ENCODE measurements at places on chromosomes 1 and 21. TPM values are rescaled to one million over a fixed set of nuclear protein-coding genes. Genes with fewer than 3 reads are reported as not detected.

DAB1 gene
- 1.4 TPM for total RNA-seq

SHISAL2A gene
- 0.23 TPM for total RNA-seq

AADACL4 gene
- not detected for total RNA-seq

GRCh38 chr1:19517017-19517416 is 31.7 kb upstream of the CAPZB start:
- no peak for DNase-seq

DNA sequence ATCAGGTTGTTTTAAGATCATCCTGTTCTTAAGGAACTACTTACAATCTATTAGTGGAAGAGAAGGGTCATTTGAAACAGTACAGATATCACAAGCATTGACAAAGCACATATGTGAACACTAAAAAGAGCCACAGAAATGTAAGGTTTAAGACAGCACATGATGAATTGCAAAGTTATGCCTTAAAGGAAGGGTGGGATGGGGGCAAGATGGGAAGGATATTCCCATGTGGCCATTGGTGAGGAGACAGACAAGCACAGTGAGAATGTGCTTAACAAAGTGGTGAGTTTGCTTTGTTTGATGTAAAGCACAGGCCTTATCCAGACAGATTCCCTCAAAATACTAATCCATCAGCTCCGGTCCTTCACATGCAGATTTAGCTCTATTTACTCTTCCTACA is 151.6 kb upstream of the IVNS1ABP start:
- DNase-seq = no peak

DNA sequence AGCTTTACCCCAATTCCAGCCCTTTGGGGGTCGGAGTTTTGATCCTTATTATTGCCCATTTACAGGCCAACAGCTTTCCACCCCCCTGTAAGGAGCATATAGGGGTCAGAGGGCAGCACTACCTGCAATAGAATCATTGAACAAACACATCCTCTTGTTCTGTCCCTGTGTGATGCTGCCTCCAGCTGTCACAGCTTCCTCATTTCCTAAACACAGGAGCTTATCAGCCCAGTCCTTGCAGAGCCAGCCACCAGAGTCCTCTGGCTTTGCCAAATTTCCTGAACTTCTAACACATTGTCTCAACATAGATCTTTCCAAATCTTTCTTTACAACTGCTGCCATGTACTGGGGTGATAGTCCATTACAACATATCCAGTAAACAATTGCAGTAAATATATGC is 32.8 kb upstream of the PTBP2 start:
- no peak for DNase-seq

GRCh38 chr1:201876148-201876818 is 12.4 kb upstream of the SHISA4 start:
- DNase-seq = peak; percentile 31

GRCh38 chr21:45326169-45326851 is 38.6 kb upstream of the POFUT2 start:
- DNase-seq = no peak

DNA sequence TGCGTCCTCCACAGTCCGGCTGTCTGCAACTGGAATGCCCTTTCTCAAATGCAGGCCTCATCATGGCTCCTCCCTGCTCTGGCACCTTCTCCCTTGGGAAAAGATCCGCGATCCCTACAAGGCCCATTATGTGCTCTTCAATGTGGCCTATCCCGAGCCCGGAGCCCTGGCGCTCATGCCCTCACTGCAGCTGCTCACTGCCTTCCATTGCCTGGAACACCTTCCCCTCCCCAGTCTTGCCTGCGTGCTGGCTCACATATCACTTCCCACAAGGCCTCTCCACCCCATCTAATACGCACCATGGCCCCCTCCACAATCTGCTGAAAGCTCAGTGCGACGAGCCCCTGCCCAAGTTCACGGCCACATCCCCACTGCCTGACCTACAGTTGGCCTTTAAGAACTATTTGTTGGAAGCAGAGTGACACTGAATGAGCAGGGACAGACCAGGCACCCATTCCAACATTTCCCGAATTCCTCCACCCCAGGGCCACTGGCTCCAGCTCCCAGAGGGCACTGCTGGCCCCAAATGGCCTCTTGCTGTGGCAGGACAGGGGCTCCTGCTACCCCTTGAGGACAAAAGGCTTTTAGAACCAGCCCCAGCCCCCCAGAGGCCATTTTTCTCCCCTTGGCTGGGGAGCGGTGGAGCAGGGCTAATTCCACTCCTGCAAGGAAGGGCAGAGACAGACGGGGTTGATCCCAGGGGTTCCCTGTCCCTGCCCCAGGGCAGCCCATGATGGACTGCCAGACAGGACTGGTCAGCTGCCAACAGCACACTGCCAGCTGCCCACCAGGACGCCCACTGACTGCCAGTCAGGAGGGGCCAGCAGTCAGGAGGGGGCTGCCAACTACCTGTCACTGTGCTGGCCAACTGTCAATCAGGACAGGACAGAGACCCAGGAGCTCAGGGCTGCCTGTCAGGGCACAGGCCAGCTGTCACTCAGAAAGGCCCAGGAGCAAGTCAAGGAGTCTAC is 64.8 kb downstream of the DHRS3 start:
- no peak for DNase-seq

DNA sequence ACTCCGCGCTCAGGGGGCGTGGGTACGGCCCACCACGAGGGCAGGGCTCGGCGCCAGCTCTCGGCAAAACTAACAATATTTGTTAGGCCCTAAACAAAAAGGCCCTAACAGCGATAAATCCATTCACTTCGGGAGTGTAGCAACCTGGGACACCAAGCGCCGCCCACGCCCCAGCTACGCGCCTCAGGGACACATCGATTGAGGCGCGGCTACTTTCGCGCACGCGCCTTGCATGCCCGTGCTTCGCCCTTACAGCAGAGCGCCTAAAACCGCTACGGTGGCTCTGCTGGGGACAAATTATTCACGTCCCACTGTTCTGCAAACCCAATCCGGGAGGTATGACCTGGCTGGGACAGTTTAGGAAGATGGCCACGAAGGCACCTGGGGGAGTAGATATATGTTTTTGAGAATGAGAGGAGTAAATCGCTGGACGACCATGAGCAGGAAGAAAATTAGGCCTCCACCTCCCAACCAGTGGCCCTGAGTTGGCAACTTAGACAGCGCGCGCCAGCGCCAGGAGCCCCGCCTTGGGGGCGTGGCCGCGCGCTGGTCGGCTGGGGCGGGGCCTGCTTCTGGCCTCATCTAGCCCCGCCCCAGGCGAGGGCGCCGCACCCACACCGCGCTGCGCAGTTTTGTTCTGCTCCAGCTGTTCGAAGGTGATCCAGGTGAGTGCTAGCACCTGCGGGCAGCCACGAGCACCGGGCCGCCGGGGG is at the start of gene MGST3:
TSS of gene MGST3 (plus strand) at position 606 of the 713 bp plus-strand sequence. CDS start 18,614 bp downstream, outside the sequence.
- peak; percentile 97 for DNase-seq

GRCh38 chr1:24776821-24777220 is 31.6 kb downstream of the CLIC4 start:
- DNase-seq = no peak

DNA sequence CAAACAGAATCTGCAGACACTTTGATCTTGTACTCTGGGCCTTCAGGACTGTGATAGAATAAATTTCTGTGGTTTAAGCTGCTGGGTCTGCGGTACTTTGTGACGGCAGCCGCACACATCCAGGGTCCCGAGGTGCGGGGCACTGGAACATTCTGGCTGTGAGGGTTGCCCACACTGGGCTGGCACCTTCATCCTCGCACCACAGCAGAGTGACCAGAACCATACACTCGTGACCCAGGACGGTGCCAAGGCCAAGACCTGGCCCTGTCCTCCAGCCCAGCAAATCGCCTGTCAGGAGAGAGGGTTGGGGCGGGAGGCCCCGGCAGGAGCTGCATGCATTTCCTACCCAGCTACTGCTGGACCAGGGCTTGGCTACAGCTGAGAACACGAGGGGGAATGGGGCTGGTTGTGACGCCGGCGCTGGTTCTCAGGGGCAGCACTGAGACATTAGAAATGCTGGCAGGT is 2.6 kb upstream of the FTCD start:
- peak; percentile 42 for DNase-seq

GRCh38 chr21:15442743-15443469 is 286.9 kb upstream of the USP25 start:
- no peak for DNase-seq

DNA sequence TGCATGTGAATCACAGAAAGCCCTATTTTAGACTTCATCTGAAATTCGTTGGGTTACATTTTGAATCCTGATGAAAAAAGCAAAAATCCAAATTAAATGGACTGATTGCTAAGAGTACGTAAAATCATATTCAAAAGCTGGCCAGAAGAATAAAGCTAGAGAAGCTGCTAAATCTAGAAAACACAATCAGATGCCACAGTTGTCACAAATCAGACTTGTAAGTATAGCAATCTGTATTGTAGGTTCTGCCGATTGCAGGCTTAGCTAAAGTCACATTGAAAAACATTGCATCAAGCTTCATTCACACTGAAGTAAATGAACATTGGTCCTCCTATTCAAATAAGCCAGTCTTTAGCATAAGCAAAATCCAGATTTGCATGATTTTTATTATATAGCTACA is 235.1 kb upstream of the ST6GALNAC5 start:
- no peak for DNase-seq

DNA sequence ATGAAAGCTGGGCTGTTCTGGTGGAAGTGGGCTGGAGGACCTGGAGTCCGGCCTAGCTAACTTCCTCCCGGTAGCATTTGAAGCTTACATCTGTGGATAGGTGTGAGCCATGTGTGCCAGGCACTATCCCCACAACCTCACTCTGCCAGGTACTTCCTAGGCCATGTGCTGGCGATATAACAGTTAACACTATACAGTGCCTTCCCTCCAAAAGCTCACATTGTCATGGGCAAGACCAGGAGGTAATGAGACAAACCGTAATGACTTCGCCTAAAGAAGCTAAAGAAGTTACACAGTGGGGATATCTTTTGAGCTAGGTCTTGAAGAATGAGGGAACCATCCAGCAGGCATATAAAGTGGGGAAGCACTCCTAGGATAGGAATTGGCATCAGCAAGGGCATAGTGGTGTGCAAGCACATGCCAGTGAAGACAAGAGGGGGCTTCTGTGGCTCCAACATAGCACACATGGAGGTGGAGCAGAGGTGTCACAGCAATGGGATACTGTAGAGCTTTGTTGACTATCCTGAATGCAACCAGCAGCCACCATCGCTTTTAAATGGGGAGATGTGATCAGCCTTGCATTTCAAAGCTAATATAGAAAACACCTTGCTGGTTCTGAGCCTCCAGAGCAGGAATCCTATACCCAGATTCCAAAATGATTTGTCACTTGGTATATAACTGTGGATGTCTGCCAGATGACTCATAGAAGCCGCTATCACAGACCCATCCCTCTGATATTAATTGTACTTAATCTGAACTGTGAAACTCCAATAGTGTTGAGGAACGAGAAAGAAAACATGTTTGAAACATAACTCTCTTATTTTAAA is 466.3 kb downstream of the LMO4 start:
- no peak for DNase-seq

- no peak for DNase-seq
These were observed 96.8 kb downstream of the INTS7 start for GRCh38 chr1:211938561-211938997.

DNA sequence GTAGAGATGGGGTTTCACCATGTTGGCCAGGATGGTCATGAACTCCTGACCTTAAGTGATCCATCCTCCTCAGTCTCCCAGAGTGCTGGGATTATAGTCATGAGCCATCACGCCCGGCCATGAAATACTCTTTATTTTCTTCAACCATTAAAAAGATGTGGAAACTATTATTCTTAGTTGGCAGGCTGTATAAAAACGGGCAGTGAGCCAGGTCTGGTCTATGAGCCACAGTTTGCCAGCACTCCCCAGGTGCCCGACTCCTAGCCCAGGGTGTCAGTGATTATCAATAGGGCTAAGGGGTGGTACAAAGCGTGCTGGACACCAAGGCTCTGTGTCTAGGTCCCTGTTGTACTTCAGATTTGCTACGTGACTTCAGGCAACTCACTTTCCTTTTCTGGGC is 3.7 kb upstream of the TMEM61 start:
- DNase-seq = peak; percentile 14

GRCh38 chr21:8989261-8989711 is 1532.1 kb upstream of the TPTE start:
- DNase-seq = no peak

DNA sequence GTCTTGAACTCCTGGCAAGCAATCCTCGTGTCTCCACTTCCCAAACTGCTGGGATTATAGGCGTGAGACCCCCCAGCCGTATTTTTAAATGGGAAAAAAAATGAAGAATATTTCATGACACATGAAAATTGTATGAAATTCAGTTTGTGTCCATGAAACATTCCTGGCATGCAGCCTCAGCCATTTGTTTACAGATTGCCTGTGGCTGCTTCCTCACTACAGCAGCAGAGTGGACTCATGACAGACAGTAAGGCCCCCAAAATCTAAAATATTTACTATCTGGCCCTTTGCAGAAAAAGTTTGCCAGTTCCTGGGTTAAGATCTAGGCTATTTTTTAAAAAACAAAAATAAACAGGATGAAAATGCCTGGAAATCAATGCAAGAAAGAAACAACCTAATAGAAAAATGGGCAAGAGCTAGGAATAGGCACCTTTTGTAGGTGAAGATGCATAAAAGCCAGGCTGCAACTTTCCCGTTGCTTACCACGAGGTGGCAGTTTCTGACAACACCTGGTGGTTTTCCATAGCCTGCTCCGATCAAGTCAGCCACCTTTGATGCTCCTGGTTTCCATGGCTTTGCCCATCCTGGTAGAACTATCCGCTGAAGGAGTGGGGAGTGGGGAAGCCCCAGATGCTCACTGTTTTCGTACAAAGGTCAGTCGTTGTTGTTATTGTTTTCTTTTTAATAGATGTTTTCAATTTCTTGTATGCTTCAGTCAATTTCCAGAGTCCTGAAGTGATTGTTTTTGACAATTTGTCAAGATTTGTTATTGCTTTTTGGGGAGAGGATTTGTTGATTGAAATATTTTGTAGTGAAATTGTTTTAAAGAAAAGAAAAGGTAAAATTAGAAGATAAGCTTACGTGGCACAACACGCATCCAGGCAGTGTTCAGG is 24.3 kb downstream of the UBE2Q1 start:
- peak; percentile 64 for DNase-seq

DNA sequence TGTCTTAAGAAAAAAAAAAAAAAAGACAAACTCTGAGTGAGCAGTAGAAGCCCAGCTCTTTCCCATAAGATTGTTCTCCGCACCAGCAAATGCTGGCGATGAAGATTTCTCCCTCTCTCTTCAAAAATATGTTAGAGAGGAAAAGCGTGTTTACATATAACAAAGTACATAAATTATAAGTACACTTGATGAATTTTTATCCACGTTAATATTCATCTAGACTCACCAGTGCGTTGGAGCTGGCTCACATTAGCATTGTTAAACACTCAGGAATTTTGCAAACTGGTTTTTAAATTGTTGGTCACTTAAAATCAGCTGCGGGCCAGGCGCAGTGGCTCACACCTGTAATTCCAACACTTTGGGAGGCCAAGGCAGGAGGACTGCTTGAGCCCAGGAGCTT is 56.0 kb downstream of the RUNX3 start:
- DNase-seq = no peak

GRCh38 chr1:147080671-147081394 is 91.4 kb downstream of the PRKAB2 start:
- no peak for DNase-seq

- no peak for DNase-seq
These were observed 21.0 kb downstream of the ANGPTL1 start for GRCh38 chr1:178849918-178850317.

GRCh38 chr1:21082073-21082472 is 94.6 kb downstream of the EIF4G3 start:
- DNase-seq = no peak

Measured in left lobe of liver (tissue), 2 donors.